H7 (cell line): ENCODE measurements at places on chromosomes 12 and 14. TPM values are rescaled to one million over a fixed set of nuclear protein-coding genes. Genes with fewer than 3 reads are reported as not detected.

PTCSC3 gene
- not detected in 2 replicates for total RNA-seq

GRCh38 chr14:104559028-104559803 is 20.3 kb upstream of the C14orf180 start:
- DNase-seq, result no peak

ACSS3 gene
- 15.3 and 18.3 TPM in 2 replicates for total RNA-seq

DNA sequence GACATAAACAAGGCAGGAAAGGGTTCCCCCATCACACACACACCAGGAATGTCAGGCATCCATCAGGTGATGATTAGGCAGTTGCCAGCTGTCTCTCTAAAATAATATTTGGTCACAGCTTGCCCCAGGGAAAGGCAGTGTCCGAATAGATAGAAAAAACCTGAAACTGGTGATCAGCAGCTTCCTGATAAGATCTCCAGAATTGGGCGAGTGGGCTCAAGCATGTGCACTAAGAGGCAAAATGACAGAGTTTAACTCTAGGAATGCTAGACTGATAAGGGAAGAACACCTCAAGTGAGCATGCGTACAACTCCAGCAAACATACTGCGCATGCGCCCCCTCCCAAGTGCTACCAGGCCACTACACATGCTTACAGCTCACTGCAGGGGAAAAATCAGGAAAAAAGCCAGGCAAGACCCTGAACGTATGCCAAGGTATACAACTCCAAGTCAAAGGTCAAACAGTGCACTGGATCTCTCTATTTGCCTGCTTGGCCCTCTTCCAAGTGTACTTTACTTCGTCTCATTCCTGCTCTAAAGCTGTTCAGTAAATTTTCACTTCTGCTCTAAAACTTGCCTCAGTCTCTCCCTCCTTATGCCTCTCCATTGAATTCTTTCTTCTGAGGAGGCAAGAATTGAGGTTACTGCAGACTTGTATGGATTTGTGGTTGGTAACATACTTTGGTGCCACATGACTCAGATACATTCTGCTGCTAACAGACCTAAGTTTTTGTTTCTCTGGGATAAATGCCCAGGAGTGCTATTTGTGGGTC is 73.5 kb upstream of the VASH1 start:
- no peak for DNase-seq

DNA sequence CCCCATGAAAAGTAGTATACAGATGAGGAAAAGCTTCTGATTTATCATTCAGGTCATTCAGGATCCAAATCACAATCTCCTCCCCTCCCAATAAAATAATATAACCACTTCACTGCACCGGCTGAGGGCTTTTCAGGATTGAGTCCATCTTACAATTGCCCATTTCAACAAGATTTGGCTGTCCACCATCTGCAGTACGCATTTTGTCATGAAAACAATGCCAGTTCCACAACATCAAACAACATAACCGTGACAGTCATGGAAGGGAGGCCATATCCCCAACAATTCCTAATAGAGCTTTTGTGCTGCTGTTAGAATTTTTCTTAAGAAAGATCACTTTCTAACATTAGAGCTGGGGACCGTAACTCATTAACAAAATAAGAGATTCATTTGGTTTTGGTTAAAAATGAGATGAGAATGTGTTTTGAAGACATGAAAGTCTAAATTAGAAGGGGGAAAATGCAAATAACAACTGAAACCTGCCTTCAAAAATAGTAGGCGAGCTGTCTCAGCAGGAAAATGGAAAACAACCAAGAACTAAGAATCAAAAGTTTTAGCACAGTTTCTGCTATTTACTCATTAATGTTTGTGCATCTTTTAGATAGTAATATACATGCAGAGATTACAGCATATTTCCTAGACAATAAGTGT is 38.3 kb upstream of the TMTC2 start:
- DNase-seq, result no peak

DNA sequence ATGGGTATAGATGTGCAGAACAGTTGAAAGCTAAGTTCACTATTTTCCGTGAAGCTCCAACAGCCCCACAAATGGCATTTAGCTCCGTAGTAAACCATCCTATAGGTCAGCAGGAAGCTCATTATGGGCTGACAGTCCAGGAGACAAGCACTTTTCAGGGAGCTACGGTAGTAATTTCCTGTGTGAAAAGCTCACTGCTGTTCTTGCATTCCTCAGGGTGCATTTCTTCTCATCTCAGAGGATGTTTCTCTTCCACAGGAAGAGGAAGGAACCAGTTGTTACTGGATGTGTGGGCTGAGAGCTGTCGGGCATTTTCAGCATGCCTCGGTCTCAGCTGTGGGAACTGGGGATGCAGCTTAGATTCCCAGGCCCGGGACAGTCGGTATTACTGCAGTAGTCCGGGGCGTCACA is 72.8 kb downstream of the GALNT4 start:
- peak; percentile 26 for DNase-seq

- no peak for DNase-seq
These were observed 19.3 kb upstream of the ETV6 start for GRCh38 chr12:11630046-11630706.

CLEC12A gene
- total RNA-seq, result not detected in 2 replicates

TGFB3 gene
- 0.96 and 0.97 TPM in 2 replicates for total RNA-seq

RBM23 gene
- total RNA-seq, result 41.9 and 45.0 TPM in 2 replicates

EMP1 gene
- 0.44 and 0.48 TPM in 2 replicates for total RNA-seq

ARF3 gene
- total RNA-seq, result 68.9 and 95.1 TPM in 2 replicates

GRCh38 chr14:59055006-59055405 is 133.5 kb upstream of the DAAM1 start:
- no peak for DNase-seq
